ENCODE measurements at places on chromosomes 6 and 20.

DNA sequence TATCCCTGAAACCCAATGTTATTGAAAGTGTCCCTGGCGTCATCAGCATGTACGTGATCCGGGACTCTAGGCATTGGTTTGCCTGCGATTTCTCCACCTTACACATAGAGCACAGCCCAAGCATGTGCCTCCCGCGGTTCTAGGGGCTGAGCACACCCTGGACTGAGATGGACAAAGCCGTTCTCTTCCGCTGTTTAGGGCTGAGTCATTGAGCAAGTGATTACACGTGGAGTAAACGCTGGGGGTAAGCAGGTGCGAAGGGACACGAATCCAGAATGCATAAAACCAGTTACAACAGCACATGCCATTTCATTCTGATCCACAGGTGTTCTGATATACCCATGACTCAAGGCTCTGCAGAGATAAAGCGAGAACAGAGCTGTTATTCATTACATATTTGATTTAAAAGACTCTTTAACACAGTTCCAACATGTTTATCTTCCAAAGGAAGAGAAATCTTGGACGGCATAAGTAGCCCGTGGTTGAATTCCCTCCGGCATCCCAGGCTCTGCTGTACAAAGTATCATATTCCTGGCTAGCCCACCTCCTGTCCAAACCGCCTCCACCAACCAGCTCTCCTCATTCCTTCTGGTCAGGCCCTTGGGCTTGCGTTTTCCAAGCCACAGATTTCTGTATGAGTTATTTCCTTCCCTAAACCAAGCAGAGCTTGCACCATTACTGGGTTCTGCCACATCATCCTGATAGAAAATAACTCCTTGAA lies 36.1 kb upstream of the THBS2 start:
- ATAC-seq, result no peak

DNA sequence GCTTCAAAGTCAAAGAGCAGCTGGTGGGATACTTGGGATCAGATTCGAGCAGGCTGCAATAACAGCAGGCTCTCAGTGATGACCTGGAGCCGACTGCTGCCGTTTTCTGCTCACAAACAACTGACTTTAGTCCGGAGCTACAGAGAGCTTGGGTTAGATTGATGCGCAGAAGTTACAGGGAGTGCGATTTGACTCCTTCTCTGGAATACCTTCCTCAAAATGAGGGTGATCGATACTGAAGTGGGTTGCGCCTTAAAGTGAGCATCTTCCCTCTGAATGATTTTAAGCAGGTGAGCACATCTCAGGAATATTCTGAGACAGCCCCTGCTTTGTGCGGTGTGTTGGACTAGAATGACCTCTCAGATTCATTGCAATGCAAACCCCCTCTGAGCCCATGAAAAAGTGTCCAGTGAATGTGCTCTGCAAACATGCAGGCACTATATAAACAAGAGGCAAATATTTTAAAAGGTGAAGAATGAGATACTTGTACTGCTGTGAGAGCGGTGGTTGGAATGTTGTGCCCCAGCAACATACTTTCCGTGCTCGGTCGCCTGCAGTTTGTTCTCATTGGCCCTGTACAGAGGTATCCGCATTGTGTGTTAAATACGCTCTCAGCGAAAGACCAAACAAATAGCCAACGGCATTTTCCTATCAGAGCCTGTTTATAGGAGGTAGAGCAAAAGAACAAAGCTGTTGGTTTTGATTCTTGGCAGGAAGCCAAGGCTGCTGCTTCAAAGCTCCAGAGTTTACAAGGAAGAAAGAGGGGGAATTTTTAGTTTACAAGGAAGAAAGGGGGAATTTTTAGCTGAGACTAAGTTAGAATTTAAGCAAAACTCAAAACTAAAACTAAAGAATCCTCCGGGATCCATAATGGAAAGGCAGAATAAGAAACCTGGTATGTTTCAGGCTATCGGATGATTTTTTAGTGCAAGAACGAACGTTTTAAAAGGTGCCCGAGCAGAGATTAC lies 67.7 kb downstream of the PHACTR2 start:
- ATAC-seq, result peak; percentile 55

DNA sequence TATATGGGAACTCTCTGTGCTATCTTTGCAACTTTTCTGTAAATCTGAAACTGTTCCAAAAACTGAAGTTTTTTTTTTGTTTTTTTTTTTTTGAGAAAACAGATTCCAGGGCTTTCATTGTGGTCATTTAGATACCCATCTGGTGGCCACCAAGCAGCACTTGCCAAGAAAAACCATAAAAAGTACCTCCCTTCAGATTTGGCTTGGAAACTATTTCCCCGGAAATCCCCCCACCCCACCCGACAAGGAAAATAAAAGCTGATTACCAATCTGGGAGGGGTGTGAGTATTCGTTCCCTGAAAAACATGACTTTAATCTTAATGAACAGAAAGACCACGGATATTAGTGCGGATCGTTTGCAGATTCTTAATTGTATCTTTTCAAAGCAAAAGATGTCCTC lies 1.9 kb downstream of the NFATC2 start:
- no peak for ATAC-seq

DNA sequence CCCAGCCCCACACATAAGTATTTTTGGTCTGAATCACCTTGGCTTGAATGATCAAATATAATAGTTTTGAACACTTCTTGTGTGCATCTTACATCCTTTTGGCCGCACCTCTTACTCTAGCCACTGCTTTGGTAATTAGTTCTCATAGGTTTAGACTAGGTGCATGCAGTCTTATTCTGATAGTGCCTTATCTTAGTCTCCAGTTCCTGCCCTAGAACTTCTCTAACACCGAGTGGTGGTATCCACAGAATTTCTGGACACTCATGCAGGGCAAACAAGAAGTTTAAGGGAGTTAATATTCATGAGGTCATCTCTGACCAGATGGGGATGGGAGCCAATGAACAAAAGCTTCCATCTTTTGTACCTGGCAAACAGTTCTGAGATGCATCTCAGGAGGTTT lies 77.5 kb upstream of the AKIRIN2 start:
- no peak for ATAC-seq

- ATAC-seq, result peak; percentile 52
Measured at GRCh38 chr20:44714102-44714700, 968 bp upstream of the CCN5 start.

DNA sequence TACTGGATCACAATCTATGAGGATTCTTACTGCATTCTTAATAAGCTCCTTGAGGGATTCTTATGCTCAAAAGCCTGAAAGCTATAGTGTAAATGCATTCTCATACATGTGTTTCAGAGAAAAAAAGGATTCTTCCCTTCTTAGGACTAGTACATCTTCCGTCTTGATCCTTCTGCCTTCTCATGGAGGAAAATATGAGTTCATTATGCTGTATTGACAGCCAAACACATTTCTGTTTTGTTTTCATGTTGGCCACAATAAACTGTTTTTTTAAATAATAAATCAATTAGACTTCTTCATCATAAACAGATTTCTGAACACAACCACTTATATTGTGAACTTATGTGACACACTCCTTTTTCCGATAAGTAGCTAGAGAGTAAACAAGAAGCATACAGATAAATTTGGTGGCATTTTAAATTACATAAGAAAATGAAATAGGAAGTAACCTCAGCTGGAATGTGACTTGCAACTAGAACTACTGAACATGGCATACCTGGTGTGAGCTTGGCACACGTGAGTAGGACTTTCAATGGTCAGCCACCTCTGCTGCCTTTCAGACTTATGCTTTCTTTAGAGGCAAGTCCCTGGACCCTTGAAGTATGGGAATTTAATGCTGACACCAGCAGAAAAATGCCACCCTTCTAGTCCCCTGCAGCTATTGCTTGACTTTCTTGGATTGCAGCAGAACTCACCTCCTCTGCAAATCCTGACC lies 350.4 kb downstream of the BCKDHB start:
- no peak for ATAC-seq

- ATAC-seq, result no peak
Measured at GRCh38 chr6:26118999-26119398, 31.8 kb downstream of the HFE start.

- no peak for ATAC-seq
Measured at GRCh38 chr20:21708738-21709534, 3.5 kb downstream of the PAX1 start.

DNA sequence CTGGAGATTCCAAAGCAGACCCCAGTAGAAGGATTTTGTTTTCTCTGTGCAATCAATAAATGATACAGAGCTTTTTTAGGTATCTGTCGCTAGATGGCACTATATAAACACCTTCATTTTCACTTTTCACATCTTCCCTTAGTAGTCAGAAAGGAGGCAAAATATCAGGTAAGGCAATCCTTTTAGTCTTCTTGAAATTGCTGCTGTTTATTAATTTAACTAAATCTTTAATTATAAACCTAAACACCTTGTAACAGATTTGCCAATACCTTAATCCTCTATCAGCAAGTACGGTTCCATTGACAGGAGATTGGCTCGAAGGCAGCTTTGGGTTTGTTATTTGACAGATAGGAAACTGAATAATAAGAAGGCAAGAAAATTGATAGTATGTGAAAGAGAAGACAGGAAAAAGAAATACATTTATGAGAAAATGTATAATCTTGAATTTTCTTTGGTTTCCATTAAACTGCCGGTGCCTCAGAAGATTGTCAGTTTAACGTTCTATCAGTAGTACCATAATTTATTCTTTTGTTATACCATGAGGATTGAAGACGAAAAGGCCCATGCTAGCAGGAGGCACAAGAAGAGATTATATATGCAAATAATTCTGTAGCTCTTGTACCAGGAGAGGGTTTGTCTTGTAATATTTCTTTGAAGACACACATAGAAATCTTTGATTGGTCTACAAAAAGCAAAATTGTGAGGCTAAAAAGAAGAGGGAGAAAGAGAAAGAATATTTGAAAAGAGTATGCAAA lies 23.5 kb upstream of the IBTK start:
- peak; percentile 38 for ATAC-seq

DNA sequence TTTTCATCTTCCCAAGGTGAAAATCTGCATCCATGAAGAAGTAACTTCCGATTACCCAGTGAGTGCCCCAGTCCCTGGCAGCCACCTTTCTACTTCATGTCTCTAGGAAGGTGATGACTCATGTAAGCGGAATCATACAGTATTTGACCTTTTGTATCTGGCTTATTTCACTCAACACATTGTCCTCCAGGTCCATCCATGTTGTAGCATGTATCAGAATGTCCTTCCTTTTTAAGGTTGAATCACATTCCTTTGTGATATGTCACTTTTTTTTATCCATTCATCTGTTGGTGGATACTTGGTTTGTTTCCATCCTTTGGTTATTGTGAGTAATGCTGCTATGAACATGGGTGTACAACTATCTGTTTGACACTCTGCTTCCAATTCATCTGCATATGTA lies 176.3 kb upstream of the CDYL start:
- peak; percentile 92 for ATAC-seq

DNA sequence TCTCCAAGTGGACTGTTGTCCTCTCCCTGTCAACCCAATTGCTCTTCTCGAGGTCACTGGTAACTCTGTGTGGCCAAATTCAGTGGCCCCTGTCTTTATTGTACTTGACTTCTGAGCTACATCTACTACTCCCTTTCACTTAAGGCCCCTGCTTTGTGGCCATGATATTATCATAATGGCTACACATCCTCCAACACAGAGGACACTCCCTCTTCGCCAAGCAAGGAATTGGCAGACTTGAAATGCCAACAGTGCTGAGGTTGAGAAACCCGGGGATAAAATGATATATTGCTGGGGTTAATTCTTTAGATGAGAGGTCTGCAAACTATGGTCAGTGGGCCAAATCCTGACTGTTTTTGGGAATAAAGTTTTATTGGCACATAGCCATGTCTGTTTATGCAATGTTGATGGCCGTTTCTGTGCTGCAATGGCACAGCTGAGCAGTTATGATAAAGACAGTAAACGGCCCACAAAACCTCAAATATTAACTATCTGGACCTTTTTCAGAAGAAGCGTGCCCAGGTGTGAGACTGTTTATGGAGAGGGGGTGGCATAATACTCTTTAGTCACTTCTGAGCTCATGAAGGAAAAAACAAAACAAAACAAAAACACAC lies 12.0 kb upstream of the MRPS10 start:
- no peak for ATAC-seq

GRCh38 chr6:139776041-139776440 lies 401.6 kb upstream of the CITED2 start:
- no peak for ATAC-seq

GRCh38 chr6:166078294-166078693 lies 89.4 kb downstream of the TBXT start:
- ATAC-seq, result no peak

- peak; percentile 62 for ATAC-seq
Measured at GRCh38 chr6:136063096-136063495, 187.0 kb downstream of the MTFR2 start.

DNA sequence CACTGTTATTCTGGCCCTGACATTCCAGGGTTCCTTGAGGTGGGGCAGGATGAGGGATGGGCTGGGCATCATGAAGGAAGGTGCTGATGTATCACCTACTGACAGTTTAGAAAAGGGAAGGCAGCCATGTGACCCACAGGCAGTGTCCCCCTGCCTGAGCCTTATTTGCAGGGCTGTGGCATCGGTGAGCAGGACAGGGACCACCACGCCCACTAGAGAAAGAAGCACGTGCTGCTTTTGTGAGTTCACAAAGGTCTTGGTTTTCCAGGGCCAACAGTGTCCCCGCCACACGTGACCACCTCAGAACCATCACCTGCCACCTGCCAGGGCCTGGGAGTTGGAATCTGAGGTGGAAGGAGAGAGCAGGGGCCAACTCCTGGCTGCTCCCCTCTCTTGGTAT lies 43.5 kb upstream of the SCRT2 start:
- ATAC-seq, result no peak

DNA sequence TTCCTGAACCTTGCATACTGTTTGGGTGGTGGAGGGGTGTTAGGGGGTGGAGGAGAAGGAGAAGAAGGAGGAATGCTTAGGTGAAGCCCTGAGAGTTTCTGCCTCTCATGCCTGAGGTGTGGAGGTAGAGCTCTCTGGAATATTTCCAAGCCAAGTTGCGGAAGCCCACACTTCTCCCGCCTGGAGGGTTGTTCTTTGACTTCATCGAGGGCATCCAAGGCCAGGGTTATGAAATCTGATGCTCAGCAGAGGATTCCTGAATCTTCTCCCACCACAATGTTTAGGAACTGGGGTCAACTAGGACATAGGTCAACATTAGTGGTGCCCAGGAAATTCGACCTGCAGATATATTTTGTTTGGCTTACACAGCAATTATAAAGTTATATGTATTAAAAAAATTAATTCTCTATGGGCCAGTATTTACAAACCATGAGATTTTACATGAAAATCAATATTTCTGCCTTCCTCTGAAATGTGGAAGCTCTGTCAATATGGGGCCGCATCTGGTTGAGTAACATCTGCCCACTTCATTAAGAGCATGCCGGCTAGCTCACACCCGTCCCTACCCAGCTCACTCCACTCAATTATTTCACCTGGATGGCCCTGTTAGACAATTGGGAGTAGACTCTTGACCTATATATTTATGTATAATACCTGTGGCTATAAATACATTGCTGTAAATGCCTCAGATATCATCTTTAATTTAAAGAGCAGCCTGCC lies 257.1 kb upstream of the ZFP64 start:
- no peak for ATAC-seq

- ATAC-seq, result no peak
Measured at GRCh38 chr6:91435630-91436029, 848.8 kb upstream of the MAP3K7 start.

DNA sequence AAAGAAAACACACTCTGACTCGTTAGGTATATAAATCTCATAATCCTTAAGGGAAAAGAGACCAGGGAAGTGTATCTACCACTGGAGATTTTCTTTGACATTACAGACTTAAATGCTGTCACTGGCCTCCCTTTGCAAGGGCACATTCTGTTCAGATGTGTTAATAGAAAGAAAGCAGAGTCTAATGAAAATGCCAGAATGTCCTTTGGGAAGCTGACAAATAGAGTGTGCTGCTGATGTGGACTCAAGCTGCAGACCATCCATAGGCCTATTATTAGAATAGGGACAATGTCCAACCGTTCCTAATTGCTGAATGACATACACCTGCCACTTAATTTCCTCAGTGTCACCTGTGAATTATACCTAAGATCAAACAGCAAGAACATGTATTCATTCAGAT lies 41.2 kb downstream of the SLC35D3 start:
- no peak for ATAC-seq

Measured in SK-N-SH treated with all-trans-retinoic acid at 6 μM for 48 hours (cell line).